Kidney glomerular epithelial cell (primary cell): ENCODE measurements at places on chromosomes 6 and 20.

GRCh38 chr6:115838763-115839401 is 221.8 kb downstream of the FRK start:
- DNase-seq, result peak; percentile 12

- no peak for DNase-seq
These were observed 108.0 kb upstream of the FAM184A start for GRCh38 chr6:119186490-119186889.

DNA sequence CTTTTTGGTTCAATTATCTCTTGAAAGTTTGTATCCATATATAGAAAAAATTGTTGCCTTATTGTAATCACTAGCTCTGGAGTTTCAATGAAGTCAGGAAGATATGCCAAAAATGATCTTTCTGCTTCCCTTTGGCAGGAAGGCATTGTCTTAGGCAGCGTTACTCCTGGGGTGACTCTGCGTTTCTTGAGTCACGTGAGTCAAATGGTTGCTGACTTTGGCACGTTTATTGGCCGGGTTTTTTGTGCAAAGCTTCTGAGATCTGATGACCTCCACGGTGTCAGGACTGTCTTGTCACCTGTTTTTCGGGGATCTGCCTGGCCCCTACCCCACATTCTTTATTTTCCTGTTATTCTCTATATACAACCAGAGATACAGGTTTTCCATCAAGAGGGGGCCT is 10.4 kb downstream of the PHACTR3 start:
- no peak for DNase-seq

GRCh38 chr6:129544892-129545612 is 164.9 kb downstream of the ARHGAP18 start:
- DNase-seq, result no peak

GRCh38 chr6:37369321-37370201 is 15.8 kb downstream of the RNF8 start:
- no peak for DNase-seq

- no peak for DNase-seq
These were observed 24.9 kb downstream of the ZNF334 start for GRCh38 chr20:46488451-46488850.

DNA sequence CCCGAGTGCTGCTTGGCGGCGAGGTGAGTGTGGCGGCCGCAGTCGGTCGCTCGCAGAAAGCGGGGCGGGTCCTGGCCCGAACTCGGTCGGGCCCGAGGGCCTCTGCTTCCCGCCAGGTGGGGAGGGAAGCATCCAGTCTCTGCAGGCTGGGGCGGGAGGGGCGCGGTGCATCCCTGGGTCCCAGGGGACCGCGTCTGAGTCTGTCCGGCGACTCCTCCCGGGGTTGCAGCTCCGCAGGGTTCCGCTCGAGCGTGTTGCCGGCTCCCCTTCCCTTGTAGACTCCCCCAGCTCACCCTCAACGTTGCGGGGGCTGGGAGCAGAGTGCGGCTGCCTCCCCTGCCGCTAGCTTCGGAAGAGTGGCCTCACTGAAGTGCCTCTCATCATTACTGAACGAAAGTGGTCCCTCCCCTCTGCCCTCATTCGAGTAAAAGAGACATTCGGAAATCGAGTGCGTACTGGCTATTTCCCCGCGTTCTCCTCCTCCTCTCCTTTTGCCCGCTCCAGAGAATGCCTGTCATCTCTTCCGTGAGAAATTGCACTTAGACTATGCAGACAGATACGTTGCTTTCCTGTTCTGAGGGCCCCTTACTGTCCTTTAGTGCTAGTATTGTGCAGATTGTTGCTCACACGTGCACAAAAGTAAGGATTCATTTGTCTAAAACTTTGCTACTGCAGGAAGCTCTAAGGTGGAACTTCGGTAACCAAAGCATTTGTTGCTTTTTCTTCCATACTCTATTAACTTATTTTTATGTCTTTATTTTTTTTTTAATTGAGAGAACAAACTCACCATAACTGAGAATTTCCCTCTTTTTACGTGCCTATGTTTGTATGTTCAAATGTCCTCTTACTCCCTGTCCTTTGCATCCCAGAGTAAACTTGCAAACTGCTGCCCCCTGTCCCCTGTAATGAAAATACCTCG is 751 bp downstream of the MAP3K4 start:
- peak; percentile 73 for DNase-seq

DNA sequence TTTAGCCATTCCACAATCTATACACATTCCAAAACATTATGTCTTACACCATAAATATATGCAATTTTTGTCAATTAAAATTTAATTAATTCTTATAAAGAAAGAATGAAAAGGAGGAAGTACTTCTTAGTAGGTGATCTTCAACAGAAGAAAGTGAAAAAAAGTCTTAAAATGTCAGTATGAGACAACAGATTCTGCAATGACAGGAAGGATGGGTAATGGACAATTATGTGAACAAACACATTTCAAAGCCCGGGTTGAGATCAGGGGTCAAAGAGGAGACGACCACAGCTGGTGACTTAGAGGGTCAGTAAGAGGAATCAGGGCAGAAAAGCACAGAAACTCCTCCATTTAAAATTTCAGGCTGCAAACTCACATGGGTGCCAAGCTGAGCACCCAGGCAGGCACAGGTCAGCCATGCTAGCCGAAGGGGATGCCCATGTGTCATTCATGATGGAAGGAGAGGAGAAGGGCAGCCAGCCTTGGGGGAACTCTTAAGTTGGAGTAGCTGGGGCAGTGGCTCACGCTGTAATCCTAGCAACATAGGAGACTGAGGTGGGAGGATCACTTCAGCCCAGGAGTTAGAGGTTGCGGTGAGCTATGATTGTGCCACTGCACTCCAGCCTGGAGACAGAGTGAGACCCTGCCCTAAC is 11.0 kb downstream of the VSX1 start:
- no peak for DNase-seq

DNA sequence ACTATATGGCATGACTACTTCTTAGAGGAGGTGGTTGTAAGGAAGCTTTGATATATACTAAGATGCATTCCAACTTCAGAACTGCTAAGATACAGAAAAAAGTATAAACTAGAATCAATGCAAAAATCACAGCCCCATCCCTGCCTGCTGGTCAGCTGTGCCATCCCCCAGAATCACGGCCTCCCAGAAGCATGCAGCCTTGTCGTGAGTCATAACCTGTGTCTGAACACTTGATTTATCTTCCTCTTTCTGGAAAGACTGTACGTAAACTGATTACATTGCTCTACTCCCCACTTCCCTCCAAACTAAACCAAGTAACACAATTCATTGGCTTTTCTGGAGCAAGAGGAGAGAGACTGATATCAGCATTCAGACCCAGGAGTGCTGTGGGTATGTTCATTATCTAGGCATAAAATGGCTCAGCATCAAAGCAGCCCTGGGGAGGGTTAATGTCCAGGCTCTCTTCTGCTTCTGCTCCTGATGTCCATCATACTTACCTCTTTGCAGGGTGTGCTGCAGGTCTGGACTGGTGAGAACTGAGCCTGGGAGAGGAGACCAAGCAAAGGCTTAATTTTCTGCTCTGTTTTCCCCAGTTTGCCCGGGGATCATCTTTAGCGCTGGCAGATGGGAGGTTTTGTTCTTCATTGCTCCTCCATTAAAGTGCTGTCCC is 18.4 kb downstream of the SCP2D1 start:
- DNase-seq, result peak; percentile 83

- DNase-seq, result no peak
These were observed 39.1 kb upstream of the PREX1 start for GRCh38 chr20:48866936-48867335.
